ENCODE measurements at places on chromosomes 13 and 19. TPM values are rescaled to one million over a fixed set of nuclear protein-coding genes. Genes with fewer than 3 reads are reported as not detected.
A peak's percentile ranks its signal among the peaks of the same experiment; 100 is the strongest.

GRCh38 chr19:40381321-40381720 is 8.7 kb downstream of the HIPK4 start:
- no peaks in the 10 kb centered on the region for H3K27me3 ChIP-seq
- H3K27ac ChIP-seq = peak overlapping the region; percentile 45
- 0 out of 2 replicates have a peak, but pooled peaks cover 4% of the 10 kb centered on the region for H3K4me1 ChIP-seq
- DNase-seq = no peak

DNA sequence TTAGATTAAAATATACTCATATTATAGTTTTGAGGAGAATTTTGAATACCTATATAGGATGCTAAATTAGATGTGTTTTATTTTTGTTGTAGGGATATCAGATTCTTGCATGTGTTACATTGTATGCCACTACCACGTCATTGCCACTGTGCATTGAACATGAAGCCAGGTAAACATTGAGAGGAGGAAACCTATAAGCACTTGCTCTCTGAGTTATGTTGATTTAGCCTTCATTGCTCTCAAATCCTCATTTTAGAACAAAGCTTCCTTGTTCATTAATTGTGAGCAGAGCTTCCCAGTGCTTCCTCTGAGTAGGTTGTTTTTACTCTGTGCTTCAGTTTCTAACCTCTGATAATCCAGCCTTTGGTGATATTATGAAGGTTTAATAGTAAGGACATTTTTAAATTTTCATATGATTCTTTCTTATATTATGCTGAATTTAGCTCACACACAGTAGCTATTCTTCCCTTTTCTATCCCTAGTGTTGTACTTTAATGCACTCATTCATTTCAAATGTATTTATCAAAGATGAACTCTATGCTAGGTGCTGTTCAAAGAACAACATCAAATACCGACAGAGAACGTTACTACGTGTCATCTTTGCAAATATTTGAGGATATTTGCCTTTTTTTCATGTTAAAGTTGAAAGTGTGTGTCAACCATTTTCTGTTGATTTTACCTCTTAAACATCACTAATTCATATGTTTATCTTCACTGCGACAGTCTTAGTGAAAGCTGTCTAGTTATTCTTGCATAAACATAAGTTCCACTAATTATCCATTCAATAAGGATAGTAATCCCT is 1448.0 kb upstream of the MIR17HG start:
- no peaks in the 10 kb centered on the region for H3K36me3 ChIP-seq
- DNase-seq = no peak
- H3K4me1 ChIP-seq = no peaks in the 10 kb centered on the region
- H3K4me3 ChIP-seq = no peak overlapping the region
- no peak overlapping the region for H3K27ac ChIP-seq

- H3K4me3 ChIP-seq = no peak overlapping the region
- peaks cover 4% of the 10 kb centered on the region for H3K4me1 ChIP-seq
- DNase-seq = no peak
Measured at GRCh38 chr13:110640591-110641029, 25.3 kb downstream of the NAXD start.

Gene SELENOV
- 15.4 TPM for total RNA-seq

Gene DKKL1
- 2.4 TPM for total RNA-seq

DNA sequence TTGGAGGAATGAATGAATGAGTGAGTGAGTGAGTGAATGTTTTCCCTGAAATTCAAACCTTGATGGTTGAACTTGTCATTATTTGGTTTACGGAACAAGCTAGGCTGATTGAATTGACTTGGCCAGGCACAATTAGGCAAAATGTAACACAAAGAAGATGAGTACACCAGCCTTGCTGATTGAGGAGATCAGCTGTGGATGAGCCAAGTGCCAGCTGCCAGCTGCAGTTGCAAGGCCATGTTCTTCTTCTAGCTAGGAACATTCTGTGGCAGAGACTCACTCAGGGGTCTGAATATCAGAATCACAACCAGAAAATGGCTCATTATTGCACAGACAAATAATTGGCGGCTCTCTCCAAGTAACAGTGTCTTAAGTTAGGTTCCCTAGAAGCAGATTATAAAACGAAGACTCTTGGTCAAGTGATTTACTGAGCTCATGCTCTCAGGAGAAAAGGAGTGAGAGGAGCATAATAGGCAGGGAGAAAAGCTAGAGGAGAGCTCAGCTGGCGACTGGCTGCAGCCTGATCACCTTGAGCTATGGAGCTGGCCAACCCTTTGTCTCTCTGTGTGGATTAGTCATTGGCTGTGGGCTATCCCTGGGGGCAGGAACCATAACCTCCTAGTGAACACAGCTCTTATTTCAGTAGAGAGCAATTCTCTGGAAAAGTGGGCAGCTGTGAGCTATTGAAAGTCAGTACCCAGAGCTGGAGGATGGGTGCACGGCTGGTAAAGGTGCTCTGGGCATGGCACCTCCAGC is 225.3 kb upstream of the SERP2 start:
- no peak for DNase-seq
- no peaks in the 10 kb centered on the region for H3K4me1 ChIP-seq
- H3K27me3 ChIP-seq = no peaks in the 10 kb centered on the region
- no peak overlapping the region for H3K4me3 ChIP-seq
- no peak overlapping the region for H3K27ac ChIP-seq

- no peaks in the 10 kb centered on the region for H3K27me3 ChIP-seq
- no peaks in the 10 kb centered on the region for H3K36me3 ChIP-seq
- DNase-seq = peak; percentile 39
- peaks cover 7% of the 10 kb centered on the region for H3K4me1 ChIP-seq
Measured at GRCh38 chr19:9065457-9066014, 21.3 kb upstream of the OR1M1 start.

GRCh38 chr19:4320419-4320818 is 16.0 kb downstream of the FSD1 start:
- H3K36me3 ChIP-seq = peaks cover 50% of the 10 kb centered on the region
- no peak overlapping the region for H3K4me3 ChIP-seq
- DNase-seq = no peak
- no peaks in the 10 kb centered on the region for H3K4me1 ChIP-seq

Gene LGALS13
- total RNA-seq = not detected

DNA sequence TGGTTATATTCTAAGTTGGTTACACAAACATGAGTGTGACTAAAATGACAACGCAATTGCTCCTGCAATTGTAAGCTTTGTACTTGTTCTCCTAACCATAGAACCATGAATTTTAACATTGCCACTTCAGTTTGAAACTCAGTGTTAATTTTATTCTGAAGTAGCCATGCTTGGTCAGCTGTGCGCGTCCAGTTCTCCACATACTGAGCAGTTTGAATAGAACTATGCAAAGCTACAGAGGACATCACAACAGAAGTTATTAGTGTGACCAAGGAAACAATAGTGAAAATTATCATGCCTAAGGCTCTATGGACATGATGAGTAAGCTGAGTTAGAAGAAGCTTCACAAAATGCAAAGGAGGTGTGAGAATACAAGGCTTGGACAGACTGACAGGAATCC is 19.6 kb upstream of the ZNF100 start:
- H3K36me3 ChIP-seq = peaks cover 53% of the 10 kb centered on the region
- H3K4me1 ChIP-seq = no peaks in the 10 kb centered on the region
- H3K4me3 ChIP-seq = no peak overlapping the region

GRCh38 chr13:29464105-29464679 is 131.3 kb downstream of the SLC7A1 start:
- no peaks in the 10 kb centered on the region for H3K36me3 ChIP-seq
- DNase-seq = no peak
- H3K27ac ChIP-seq = no peak overlapping the region
- H3K27me3 ChIP-seq = no peaks in the 10 kb centered on the region

DNA sequence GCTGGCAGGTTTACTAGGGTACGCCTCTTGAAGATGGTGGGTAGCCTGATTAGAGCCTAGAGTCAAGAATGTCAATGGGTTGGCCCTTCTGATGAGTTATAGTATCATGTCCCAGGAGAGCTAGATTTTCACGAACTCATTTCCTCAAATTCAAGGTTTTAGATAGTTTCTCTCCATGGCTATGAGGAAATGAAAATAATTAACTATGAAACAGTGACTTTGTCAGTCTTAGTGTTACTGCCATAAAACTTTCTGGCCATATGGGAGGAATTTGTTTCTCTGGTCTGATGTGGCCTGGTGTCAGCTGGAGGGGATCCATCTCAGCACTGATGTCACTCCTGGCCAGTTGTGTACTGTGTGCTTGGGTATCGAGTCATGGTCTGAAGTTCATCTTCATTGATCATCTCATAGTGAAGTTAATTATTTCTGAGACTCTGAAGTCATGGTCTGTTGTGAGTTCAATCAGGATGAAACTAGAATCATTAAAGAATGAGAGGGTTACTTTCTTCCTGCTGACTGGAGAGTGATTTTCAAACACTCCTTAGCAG is 49.4 kb upstream of the TNFSF11 start:
- no peak for DNase-seq
- 0 out of 2 replicates have a peak, but pooled peaks cover under 1% of the 10 kb centered on the region for H3K36me3 ChIP-seq
- H3K27me3 ChIP-seq = no peaks in the 10 kb centered on the region
- no peaks in the 10 kb centered on the region for H3K4me1 ChIP-seq

DNA sequence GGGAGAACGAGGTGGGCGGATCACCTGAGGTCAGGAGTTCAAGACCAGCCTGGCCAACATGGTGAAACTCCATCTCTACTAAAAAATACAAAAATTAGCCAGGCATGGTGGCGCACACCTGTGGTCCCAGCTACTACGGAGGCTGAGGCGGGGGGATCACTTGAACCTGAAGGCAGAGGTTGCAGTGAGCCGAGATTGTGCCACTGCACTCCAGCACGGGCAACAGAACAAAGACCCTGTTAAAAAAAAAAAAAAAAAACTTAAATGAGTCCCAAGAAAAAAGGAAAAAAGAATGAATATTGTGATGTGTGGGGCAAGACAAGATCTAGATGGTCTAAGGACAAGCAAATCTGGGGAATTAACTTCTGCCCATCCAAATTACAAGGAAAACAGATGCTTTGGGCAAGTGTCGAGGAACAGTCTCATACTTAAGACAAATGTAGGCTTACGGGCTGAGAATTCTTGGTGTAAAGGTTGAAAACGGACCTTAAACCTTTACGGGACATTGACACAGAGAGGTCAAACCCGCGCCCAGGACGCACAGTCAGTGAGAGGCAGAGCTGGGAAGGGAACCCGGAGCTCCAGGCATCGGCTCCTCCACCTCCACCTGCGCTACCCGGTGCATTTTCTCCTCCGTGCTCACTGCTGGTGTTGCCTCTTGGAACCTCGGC is 656 bp upstream of the ZNF324 start:
- DNase-seq = no peak
- no peak overlapping the region for H3K27ac ChIP-seq
- H3K36me3 ChIP-seq = no peaks in the 10 kb centered on the region
- peak overlapping the region; percentile 73 for H3K4me3 ChIP-seq
- H3K27me3 ChIP-seq = peaks cover 28% of the 10 kb centered on the region
- H3K4me1 ChIP-seq = peaks cover 12% of the 10 kb centered on the region

GRCh38 chr19:28492621-28493020 is 720.3 kb downstream of the UQCRFS1 start:
- no peak overlapping the region for H3K4me3 ChIP-seq
- no peaks in the 10 kb centered on the region for H3K36me3 ChIP-seq
- DNase-seq = no peak
- H3K27ac ChIP-seq = no peak overlapping the region
- no peaks in the 10 kb centered on the region for H3K27me3 ChIP-seq
- H3K4me1 ChIP-seq = peaks cover 55% of the 10 kb centered on the region

- no peak for DNase-seq
- H3K27ac ChIP-seq = no peak overlapping the region
- peaks cover 80% of the 10 kb centered on the region for H3K36me3 ChIP-seq
Measured at GRCh38 chr13:28463481-28463880, 31.4 kb downstream of the FLT1 start.

GRCh38 chr13:111908981-111909380 is 158.0 kb upstream of the SOX1 start:
- peak; percentile 5 for DNase-seq
- no peaks in the 10 kb centered on the region for H3K36me3 ChIP-seq
- peaks cover 6% of the 10 kb centered on the region for H3K4me1 ChIP-seq
- H3K27me3 ChIP-seq = peaks cover 4% of the 10 kb centered on the region
- no peak overlapping the region for H3K27ac ChIP-seq

GRCh38 chr19:7994114-7994513 is 11.3 kb downstream of the ELAVL1 start:
- peak; percentile 28 for DNase-seq
- peaks cover 28% of the 10 kb centered on the region for H3K36me3 ChIP-seq
- H3K4me3 ChIP-seq = no peak overlapping the region
- peak overlapping the region; percentile 86 for H3K27ac ChIP-seq
- no peaks in the 10 kb centered on the region for H3K27me3 ChIP-seq

GRCh38 chr13:56020425-56020824 is 1120.3 kb upstream of the PRR20A start:
- H3K36me3 ChIP-seq = no peaks in the 10 kb centered on the region
- H3K4me1 ChIP-seq = peaks cover 20% of the 10 kb centered on the region
- DNase-seq = no peak
- no peak overlapping the region for H3K27ac ChIP-seq
- H3K27me3 ChIP-seq = no peaks in the 10 kb centered on the region

GRCh38 chr13:99004978-99005377 is 27.1 kb upstream of the DOCK9 start:
- H3K27ac ChIP-seq = no peak overlapping the region
- no peaks in the 10 kb centered on the region for H3K27me3 ChIP-seq
- no peaks in the 10 kb centered on the region for H3K36me3 ChIP-seq
- H3K4me1 ChIP-seq = peaks cover 28% of the 10 kb centered on the region
- no peak overlapping the region for H3K4me3 ChIP-seq

- H3K27me3 ChIP-seq = no peaks in the 10 kb centered on the region
- no peaks in the 10 kb centered on the region for H3K4me1 ChIP-seq
- no peak overlapping the region for H3K27ac ChIP-seq
- no peak overlapping the region for H3K4me3 ChIP-seq
- H3K36me3 ChIP-seq = no peaks in the 10 kb centered on the region
Measured at GRCh38 chr13:103006641-103007426, 59.4 kb downstream of the SLC10A2 start.
